ENCODE measurements at places on chromosomes 1 and 21.

DNA sequence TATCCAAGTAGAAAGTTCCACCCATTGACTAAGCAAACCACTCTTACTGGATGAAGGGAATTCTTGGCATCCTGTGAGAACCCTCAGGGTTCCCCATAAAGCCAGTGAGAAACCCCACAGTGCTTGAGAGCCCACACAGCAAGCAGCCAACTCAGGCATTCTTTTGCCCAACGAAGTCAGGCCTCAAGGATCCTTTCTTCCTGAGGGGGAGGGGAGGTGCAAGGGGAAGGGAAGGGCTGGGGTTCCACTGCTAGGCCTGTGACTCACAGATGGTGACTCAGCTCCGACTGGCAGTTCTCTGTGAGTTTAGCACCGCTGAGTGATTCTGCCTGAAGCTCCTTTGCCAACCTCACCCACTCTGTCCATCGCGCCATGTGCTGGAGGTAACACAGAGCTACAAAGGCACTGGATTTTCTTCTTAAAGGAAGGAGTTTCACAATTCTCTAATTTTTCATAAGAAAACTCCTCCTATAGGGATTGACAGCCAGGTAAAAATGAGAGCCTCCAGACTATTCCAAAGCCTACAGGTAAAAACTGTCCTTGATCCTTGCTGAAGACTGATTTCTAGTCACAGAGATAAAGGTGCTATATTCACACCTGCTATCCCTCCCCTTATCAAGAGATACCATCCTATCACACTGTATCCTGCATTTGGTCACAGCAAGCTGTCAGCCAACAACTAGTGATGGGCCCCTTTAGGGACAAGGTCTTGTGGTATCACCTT lies 4.8 kb downstream of the ENO1 start:
- DNase-seq: peak; percentile 54

- DNase-seq: no peak
These were observed 13.8 kb downstream of the LMNA start for GRCh38 chr1:156128308-156128653.

- DNase-seq: no peak
These were observed 275.4 kb upstream of the BEND5 start for GRCh38 chr1:49052102-49052501.

DNA sequence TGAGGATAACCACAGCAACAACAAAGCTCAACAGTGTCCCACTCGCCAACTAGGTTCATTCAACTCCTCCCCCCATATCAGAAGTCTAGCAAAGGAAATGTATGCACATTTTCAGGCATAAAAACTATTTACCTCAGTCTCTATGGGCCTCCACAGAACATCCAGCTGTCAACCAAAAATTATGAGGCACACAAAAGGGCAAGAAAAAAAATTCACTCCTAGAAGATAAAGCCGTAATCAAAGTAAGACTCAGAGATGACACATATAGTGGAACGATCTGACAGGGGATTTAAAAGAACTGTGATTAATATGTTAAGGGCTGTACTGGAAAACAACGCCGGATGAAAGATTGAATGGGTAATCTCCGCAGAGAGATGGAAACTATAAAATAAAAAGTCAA lies 158.7 kb downstream of the NTPCR start:
- no peak for DNase-seq

DNA sequence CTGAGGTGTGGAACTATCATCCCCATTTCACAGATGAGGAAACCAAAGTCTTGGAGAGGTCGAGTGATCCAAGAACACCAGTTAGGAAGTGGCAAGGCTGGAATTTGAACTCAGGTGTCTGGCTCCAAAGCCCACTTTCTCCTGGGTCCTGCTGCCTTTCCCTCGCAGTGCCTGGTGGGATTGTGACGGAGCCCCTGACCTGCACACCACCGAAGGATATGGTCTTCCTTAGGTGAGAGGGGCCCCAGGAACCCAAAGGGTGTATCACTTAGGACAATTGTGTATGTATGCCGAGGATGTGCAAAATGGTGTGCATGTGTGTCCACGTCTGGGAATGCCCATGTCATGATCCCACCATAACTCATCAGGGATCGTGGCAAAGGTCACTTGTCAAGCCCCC lies 392.7 kb downstream of the MATN1 start:
- DNase-seq: no peak

DNA sequence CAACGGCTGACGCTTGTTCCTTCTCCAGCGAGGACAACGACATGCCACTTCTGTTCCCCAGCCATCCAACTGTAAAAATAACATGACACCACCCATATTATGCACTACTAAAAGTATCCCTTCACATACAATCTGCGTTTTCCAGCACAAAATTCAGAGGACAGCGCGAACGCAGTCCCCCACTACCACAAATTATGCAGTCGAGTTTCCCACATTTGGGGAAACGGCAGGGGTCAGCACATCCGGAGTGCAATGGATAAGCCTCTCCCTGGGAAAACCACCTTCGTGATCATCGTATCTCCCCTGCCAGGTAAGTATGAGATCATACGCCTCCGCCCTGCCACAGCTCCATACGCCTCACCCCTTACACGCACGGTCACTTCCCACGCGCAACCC lies 120.9 kb downstream of the PPIAL4G start:
- no peak for DNase-seq

GRCh38 chr1:19949016-19949415 lies 25.6 kb upstream of the PLA2G2E start:
- DNase-seq: no peak

GRCh38 chr1:242428399-242429190 lies 95.9 kb downstream of the PLD5 start:
- DNase-seq: no peak

DNA sequence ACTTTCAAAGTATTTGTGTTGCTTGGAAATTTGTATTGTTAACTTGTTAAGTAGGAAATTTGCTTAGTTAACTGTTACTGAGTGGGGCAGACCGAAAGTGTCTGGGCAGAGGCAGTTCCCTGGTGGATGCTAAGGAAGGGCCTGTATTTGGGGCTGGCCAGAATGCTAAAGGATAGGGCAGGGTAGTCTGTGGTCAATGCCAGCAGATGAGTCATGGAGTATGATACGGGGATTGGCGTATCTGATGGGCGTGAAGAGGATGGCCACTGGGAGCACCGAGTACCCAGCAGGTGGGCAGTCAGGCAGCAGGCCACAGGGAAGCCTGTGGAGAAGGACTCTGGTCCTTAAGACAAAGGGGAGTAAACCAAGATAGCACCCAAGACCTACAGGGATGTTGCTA lies 46.6 kb upstream of the SCAF4 start:
- no peak for DNase-seq

DNA sequence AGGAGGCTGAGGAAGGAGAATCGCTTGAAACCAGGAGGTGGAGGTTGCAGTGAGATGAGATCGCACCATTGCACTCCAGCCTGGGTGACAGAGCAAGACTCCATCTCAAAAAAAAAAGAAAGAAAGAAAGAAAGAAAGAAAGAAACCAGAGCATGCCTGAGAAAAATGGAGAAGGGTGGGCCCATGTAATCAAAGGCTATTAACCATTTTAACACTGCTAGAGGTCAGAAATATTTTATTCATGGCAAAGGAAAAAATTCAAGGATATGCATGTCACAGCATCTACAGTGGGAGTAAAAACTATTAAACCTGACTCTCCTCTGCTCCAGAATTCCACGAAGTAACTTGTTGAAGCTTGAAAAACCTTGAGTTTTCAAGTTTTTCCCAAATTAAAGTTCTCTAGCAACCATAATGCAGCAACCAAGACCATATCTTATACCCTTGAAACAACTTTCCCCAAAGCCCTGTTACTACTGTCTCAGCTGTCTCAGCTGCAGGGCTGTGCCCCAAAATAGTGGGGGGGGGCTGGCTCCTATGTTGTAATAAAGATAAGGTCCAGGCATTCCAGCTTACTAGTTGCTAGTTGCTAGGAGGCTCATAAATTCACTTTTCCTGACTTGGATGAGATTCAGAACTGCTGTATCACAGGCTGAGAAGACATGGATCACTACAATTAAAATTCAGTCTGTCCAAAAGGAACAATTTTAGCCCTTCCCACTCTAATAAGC lies 112.9 kb upstream of the SOD1 start:
- DNase-seq: no peak

DNA sequence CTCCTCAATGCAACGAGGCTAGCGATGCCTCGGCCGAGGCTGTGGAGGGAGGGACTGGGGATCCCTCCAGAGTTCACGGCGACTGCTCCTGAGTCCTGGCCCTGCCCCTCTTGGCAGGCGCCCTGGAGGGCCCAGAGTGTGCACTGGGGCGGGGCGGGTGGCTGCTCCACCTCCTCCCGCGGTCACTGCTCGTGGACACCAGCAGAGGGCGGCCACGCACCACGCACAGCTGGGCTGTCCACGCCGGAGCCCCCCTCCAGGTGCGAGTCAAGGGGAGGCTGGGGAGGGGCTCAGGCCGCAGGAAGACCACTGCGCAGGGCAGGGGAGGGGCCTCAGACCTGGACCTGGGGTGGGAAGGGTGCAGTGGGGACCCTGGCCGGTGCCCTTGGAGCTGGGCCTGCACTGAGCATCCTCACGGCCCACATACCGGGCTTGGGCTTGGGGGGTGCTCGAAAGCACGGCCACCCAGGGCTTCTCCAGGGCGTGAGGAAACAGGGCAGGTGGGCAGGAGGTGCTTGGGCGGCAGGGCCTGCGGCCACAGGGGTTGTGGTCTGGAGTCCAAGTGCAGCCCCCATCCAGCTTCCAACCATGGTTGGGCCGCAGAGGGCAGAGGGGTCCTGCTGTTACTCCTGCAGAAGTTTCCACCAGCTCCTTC lies 20.6 kb upstream of the TTC34 start:
- DNase-seq: peak; percentile 19

- no peak for DNase-seq
These were observed 994.9 kb downstream of the ADGRL2 start for GRCh38 chr1:82795508-82796149.

DNA sequence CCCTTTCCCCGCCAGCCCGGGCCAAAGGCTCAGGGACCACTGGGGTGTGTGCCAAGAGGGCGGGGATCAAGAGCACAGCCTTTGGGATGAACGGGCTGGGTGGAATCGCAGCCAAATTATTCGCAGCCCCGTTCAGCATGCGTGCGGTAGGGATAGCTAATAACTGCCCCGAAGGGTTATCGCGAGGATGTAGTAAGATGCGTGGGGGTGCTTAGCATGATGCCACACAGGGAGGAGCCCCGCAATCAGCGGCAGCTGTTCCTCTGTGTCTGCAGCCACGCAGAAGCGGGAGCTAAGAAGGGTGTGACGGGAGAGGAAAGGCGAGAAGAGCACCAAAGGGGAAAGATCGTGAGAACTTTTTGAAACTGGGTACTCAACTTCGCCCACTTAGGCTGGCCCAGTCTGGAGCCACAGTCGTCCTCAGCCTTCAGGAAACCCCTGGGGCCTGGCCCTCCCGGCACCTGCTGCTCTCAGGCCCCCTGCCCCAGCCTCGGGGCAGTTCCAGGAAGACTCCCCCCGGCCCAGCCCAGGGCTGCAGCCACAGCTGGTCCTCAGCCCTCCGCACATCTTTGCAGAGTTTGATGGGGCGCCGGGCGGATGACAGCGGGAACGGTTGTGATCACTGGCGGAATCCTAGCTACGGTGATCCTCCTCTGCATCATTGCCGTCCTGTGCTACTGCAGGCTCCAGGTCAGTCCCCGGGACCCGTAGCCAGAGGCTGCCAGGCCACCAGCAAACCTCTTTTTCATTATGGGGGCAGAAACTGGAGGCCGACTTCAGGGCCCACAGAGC lies 64.9 kb downstream of the TOR1AIP2 start:
- no peak for DNase-seq

DNA sequence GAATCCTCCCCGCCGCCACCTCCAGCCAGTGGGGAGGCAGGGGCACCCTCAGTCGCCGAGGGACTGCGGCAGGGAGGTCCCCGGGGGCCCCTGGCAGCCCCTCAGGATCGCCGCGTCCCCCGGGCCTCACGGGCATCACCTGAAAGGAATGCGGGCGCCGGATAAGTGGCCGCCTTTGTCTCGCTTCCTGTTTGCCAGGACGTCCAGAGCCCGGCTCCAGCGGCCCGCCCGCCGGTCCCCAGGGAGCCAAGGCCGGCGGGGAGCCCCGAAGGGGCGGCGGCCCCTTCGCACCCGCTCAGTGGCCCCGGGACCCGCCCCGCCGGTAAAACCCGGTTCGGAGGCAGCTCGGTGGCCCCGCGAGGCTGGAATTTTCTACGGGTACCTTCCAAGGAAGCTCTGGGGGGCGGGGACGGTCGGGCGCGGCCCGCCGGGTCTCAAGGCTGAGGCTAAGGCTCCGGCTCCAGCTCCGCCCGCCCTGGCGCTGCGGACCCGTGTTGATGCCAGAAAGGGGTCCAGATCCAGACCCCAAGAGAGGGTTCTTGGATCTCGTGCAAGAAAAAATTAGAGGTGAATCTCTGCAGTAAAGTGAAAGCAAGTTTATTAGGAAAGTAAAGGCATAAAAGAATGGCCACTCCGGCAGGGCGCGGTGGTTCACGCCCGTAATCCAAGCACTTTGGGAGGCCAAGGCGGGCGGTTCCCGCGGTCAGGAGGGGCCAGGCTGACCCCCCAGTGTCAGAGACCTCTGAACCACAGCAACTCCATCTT lies 12.6 kb downstream of the TINAGL1 start:
- DNase-seq: no peak

DNA sequence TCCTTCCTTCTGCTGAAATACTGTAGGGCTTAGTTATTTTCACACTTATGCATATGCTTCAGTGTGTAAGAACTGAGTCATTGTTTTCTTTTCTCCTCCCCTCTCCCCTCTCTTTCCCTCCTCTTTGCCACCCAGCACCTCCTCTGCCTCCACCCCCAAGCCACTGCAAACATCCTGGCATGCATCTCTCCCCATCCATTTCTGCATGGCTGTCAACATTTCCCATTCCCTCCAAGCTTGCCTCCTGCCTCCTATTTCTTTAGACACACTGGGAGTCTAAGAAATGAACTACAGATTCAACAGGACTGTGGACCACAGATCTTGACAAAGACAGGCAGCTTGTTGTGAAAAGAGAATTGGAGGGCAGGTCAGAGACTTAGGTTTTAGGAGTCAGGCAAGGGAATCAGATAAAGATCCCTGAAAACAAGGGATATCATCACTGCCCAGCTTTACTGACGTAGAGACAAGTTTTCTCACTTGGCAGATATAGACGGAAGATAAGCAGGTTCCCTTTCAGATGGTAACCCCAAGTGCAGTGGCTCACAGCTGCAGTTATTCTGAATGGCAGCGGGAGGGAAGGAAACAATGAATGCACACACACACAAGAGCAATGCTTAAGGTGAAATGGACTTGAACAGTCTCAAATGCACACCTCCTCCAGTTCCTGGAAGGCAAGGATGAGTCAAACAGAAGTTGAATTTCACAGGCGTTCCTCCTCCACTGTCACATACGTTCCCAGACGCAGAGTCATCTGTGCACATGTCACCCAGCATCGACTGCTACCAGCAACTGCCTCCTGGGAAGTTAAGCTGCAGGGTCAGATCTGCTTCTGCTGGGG lies 56.1 kb downstream of the HIVEP3 start:
- DNase-seq: no peak
